ENCODE measurements at places on chromosomes 1 and 21. TPM values are rescaled to one million over a fixed set of nuclear protein-coding genes. Genes with fewer than 3 reads are reported as not detected.

CTH gene
- total RNA-seq, result 14.7 TPM

- peaks cover 53% of the 10 kb centered on the region for H3K4me1 ChIP-seq
- peak overlapping the region; percentile 58 for H3K4me3 ChIP-seq
- H3K27ac ChIP-seq, result no peak overlapping the region
Measured at GRCh38 chr1:41494351-41495209, 10.1 kb upstream of the EDN2 start.

DNA sequence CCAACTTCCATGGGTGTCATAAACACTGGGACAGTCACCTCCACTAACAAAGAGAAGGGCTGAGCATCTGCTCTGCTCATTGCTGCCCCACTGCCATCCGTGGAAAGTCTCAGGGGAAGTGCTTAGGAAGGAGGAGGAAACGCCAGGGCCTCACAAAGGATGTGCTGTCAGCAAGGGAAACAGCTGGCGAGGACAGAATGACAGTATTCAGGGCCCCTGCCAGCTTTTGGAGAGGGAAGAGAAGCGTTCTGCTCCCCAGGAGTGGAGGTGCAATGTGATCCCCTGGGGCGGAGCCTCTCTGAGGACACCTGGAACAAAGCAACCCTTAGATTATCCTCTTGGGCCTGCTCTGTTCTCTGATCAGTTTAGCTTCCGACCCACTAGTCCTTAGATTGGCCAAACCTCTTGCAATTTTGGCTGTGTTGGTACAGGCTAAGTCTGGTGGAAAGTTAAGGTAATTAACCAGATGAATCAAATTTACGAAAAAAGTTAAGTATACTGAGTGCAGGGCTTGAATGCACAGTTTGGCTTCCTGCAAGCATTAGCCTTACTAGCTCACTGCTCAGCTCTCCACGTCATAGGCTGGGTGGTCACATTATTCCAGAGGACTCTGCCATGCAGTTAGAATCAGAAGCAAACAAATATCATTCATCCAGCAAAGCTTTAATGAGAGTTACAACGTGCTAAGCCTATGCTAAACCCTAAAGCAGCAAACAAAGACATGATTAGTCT is 170.2 kb upstream of the NFIA start:
- H3K4me3 ChIP-seq, result no peak overlapping the region
- no peak for DNase-seq
- H3K36me3 ChIP-seq, result no peaks in the 10 kb centered on the region

LRRC39 gene
- 0.54 TPM for total RNA-seq

RAB25 gene
- 142 TPM for total RNA-seq

All from HCT116 (cell line).